ENCODE measurements at places on chromosomes 3 and 15. TPM values are rescaled to one million over a fixed set of nuclear protein-coding genes. Genes with fewer than 3 reads are reported as not detected.

GRCh38 chr3:7630925-7631324 lies 770.0 kb downstream of the GRM7 start:
- DNase-seq, result peak; percentile 60

GRCh38 chr3:36229496-36229895 lies 150.8 kb upstream of the STAC start:
- DNase-seq, result no peak

DNA sequence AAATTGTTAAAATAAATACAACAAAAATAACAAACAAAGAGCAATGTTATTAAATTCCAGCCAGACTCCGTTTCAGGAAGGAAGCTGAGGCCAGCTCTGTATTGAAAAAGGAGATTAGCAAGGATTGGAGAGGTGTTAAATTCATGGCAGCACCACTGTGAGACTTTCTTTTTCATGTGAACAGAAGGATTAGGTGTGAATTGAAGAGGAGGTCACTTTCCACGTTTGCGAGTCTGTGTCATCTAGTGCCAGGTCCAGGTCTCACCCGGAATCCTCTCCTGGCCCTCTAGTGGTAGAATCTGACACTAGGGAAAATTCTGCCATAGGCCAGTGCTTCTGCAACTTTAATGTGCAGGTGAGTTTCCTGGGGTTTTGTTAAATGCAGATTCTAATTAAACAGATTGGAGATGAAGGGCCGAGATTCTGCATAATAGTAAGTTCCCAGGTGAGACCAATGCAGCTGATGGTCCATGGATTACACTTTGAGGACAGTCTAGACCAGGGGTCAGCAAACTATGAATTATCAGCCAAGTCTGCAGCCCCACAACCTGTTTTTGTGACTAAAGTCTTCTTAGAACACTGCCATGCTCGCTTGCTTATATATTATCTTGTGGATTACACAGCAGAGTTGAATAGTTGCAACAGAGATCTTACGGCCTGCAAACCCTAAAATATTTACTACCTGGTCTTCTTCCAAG lies 9.2 kb upstream of the SLC6A1 start:
- peak; percentile 64 for DNase-seq

DNA sequence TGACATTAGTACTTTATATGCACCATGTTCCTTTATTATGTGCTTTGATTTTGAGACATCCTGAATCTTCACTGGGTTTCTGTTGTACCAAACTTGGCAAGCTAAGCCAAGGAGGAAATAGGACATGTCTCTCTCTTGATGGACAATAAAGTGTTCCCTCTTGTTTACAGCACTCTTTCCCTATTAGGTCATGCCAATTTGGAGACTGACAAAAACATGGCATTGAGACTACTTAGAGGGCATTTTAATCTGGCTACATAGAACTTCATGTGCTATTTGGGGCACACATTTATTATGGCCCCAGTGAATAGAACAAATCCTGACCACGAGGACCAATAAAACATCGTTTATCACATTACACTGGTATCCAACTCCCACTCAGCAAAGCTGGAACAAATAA lies 85.3 kb upstream of the TNFSF10 start:
- no peak for DNase-seq

POMGNT2 gene
- 15.6 TPM for total RNA-seq

NFKBIZ gene
- total RNA-seq, result 20.4 TPM

CCR8 gene
- 1.1 TPM for total RNA-seq

RBPMS2 gene
- 0.41 TPM for total RNA-seq

Measured in tongue (tissue), 3 donors.